ENCODE measurements at places on chromosomes 13 and 19.

- no peak for DNase-seq
These were observed 73.7 kb upstream of the IPO5 start for GRCh38 chr13:97879646-97880310.

DNA sequence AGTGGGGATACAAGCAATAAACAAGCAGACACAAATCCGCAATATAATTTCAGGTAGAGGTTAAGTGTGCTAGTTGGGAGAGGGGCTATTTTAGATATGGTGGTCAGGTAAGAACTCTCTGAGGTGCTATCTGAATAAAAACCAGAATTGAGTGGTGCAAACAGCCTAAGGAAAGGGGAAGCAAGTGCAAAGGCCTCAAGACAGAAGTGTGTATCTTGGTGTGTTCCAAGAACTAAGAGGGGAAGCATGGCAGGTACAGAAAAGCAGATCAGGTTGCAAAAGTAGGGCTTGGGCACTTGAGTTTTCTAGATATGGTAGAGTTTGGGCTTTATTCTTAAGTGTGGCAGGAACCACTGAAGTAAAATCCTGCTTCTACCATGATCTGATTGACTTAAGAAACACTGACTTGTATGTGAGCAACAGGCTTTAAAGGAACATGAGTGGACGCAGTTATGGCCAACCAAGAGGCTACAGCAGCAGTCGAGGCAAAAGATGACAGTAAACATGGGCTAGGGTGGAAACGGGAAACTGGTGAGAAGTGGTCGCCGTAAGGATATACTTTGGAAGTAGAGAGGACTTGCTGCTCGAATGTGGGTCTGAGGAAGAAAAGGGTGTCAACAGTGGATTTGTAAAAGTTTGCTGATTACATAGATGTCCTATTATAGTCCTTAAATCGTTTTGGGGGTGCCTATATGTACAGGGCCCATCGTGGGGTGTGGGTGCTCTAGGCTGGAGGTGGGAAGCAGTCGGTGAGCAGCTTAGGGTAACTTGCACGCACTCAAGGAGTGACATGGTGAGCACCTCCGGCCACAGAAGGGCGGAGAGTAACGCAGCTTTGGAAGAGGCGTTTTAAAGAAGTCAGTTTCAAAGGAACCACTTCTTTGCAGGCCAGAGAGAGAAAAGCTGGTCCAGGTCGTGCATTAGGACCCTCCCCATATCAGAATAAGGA is 677 bp downstream of the TGDS start:
- no peak for DNase-seq

- DNase-seq = no peak
These were observed 11.7 kb downstream of the RANBP3 start for GRCh38 chr19:5966215-5966614.

DNA sequence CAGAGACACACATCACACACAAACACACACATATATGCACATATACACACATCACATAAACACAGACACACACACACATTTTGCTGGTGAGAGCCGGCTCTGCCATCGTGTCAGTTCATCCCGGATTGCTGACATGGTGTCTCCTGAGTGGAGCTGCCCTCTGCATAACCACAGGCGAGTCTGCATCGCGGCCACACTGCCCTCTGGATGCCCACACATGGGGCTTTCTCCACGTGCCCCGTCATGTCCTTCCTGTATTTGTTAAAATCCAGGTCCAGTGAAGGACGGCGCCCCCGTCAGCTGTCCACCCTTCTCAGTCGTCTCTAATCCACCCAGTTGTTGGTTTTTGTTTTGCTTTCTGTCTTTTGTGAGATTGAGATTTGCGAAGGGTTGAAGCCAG is 52.6 kb upstream of the F7 start:
- DNase-seq = no peak

DNA sequence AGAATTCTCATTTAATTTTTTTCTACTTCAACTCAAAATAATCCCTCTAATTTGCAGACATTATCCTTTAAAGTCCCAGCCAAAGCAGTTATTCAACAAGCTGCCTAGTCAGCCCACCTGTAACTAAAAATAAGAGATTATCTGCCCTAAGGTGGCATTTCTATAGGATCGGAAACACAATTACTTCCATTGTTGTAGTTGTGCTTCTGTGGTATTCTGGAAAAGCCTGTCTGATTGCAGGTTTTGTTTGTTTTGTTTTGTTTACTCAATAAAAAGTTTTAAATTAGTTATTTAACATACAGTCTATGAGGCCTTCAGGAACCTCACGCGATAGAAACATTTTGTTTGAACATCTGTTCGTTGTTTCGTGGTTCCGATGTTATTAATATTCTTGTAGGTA is 101.0 kb downstream of the ZIC5 start:
- no peak for DNase-seq

DNA sequence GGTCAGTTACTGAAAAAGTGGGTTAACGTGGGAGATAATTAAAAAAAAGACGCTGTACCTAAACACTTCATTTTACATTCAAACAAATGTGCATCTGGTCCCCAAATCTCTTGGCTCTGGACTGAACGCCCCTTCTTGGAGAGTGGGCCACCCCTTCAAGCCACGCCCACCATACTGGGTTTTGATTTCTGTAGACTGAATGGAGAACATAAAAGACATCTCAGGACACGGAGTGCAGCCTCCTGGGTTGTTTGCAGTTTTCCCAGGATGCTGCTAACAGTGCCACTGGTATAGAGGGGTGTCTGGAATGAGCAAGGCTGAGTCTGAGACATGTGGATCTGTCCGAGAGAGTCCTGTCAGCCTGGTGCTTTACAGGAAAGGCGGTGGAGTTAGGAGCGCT is 10.6 kb downstream of the TFDP1 start:
- no peak for DNase-seq

DNA sequence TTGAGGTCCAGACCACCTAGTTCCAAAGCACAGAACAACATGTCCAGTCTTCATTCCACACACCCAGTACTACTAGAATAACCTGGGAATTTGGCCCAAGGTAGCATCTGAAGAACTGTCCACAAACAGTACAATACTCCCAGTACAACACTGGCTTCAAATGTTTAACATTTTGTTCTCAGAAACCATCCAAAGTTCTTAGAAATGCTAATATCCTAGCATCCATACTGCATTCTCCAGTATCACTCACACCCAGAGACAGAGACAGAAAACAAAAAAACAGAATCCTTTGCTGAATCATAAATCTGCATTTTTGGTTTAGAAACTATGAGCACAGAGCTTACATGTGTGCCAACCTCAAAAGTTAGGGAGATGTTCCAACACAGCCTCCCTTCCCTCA is 490.8 kb downstream of the FOXO1 start:
- DNase-seq = no peak

GRCh38 chr19:35991731-35992450 is 3.1 kb upstream of the SDHAF1 start:
- DNase-seq = no peak

DNA sequence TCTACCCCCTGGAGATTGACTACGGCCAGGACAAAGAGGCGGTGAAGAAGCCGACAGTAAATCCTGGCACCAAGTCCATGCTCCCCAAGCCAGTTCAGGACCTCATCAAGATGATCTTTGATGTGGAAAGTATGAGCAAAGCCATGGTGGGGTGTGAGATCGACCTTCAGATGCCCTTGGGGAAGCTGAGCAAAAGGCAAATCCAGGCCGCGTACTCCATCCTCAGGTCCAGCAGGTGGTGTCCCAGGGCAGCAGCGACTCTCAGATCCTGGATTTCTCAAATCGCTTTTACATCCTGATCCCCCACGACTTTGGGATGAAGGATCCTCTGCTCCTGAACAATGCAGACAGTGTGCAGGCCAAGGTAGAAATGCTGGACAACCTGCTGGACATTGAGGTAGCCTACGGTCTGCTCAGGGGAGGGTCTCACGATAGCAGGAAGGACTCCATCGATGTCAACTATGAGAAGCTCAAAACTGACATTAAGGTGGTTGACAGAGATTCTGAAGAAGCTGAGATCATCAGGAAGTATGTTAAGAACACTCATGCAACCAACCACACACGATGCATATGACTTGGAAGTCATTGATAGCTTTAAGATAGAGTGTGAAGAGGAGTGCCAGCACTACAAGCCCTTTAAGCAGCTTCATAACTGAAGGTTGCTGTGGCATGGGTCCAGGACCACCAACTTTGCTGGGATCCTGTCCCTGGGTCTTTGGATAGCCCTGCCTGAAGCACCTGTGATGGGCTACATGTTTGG is 24.0 kb upstream of the ANKRD10 start:
- no peak for DNase-seq

GRCh38 chr19:16315825-16316505 is 8.7 kb upstream of the KLF2 start:
- no peak for DNase-seq

- DNase-seq = no peak
These were observed 18.0 kb upstream of the POP4 start for GRCh38 chr19:29588095-29588494.

DNA sequence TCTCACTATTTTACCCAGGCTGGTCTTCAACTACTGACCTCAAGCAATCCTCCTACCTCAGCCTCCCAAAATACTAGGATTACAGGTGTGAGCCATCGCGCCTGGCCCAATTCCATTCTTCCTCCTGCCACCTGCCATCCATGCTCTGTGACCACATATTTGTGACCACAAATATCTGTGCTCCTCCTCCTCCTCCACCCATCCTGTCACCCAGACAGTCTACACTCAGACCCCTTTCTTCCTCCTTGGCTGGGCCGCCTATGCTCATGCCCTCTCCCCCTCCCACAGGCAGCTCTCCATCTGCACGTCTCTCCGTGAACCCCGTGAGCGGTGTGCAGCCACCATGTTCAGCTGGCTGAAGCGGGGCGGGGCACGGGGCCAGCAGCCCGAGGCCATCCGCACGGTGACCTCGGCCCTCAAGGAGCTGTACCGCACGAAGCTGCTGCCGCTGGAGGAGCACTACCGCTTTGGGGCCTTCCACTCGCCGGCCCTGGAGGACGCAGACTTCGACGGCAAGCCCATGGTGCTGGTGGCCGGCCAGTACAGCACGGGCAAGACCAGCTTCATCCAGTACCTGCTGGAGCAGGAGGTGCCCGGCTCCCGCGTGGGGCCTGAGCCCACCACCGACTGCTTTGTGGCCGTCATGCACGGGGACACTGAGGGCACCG is 3.2 kb downstream of the EHD2 start:
- DNase-seq = no peak

DNA sequence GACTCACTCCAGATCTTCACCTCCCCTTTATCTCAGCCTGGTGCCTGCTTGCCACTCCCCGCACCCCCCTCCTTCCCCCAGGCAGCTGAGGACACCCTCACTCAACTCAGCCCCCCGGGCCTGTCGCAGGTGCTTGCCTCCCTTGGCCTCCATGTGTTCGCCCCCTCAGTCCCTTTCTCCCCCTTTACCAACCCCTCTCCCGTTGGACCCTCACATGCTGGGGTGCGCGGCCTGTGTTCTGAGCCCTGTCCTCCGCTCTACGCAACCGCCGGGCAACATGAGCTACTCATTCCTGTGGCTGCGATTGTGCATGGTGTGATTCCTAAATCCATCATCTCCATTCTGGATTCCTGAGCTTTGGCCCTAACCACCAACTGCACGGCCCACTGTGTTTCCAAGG is 5.1 kb downstream of the CHERP start:
- no peak for DNase-seq

DNA sequence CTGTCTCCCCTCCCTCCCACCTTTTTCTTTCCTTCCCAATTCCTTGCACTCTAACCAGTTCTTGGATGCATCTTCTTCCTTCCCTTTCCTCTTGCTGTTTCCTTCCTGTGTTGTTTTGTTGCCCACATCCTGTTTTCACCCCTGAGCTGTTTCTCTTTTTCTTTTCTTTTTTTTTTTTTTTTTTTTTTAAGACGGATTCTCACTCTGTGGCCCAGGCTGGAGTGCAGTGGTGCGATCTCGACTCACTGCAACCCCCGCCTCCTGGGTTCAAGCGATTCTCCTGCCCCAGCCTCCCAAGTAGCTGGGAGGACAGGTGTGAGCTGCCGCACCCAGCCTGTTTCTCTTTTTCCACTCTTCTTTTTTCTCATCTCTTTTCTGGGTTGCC is 6.9 kb downstream of the MYADM start:
- DNase-seq = no peak

- DNase-seq = no peak
These were observed 498.2 kb downstream of the IRS2 start for GRCh38 chr13:109288151-109288709.

DNA sequence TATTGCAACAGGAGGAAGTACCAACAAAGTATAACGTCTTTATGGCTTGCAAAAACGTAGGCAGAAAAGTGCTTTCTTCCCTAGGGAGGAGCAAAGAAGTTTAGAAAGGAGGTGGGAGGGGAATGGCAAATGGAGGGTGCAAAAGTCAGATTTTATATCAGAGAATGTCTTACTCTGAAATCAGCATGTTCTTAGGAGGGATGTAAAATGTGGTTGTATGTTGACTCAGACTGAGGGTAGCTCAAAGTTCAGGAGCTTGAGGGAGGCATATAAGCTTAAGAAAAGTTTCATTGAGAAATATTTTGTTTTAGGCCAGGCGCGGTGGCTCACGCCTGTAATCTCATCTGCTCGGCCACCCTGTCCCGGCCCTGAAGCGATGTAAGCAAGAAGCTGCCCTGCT is 1.7 kb downstream of the ZNF90 start:
- DNase-seq = no peak

GRCh38 chr13:22081430-22081829 is 410.6 kb downstream of the FGF9 start:
- no peak for DNase-seq

- DNase-seq = no peak
These were observed 470 bp downstream of the ZNF835 start for GRCh38 chr19:56670961-56671612.

- DNase-seq = no peak
These were observed 201.5 kb upstream of the CSNK1A1L start for GRCh38 chr13:37306778-37307544.

DNA sequence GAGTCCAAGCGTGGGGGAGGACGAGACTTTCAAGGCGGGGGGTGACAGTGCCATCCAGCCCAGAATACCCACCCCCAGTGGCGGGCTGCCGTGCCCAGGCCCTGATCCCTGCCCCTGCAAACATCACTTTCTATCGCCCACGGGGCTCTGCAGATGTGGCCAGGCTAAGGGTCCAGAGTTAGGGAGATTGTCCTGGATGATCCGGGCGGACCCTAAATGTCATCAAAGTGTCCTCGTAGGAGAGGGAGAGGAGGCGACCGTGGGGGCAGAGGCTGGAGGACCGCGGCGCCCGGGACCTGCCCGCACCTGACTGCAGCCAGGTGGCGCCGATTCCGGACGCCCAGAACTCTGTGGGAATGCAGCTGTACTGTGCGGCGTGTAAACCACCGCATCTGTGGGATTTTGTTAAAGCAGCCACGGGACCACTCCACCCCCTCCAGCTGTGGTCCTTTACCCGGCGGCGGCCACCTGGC is 32.4 kb downstream of the GJA3 start:
- DNase-seq = no peak

DNA sequence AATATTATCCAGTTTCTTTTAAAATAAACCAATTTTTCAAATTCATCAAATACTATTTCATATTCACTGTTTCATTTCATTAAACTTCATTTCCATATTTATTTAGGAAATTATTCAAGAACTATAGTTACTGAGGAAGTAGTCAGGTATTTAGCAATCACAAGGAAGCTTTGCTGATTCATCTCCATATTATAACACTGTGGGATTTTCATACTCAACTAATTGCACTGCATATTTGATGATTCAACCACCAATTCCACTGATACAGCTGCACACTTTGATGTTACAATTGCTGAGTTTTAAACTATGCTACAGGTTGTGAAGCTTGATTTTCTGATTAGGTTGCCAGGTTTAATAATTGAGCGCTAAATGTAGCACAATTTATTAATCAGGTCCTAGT is 556.8 kb upstream of the SLITRK1 start:
- no peak for DNase-seq

Data from stimulated activated CD8-positive, alpha-beta memory T cell treated with anti-CD3 and anti-CD28 coated beads, Interleukin-15, amount 100 ng/mL, for 4 hours (primary cell).